ENCODE measurements at places on chromosomes 13 and 19.

DNA sequence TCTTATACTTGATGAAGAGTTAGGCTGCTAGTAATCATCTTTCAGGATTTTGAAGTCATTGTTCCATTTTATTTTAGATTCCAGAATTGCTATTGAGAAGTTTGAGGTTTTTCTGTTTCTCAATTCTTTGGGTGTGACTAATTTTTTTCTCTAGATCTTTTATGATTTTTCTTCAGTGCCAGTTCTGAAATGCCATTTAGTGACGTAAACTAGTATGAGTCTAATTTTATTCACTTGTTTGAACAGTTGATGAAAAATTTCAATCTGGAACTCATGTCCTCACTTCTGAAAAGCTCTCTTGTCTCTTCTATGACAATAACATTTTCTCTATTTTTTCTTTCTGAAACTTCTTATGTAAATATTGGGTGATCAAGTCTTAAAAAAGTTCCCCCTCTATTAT is 188.5 kb upstream of the HTR2A start:
- DNase-seq, result no peak

- no peak for DNase-seq
These were observed 110.3 kb upstream of the DIAPH3 start for GRCh38 chr13:60273971-60274527.

DNA sequence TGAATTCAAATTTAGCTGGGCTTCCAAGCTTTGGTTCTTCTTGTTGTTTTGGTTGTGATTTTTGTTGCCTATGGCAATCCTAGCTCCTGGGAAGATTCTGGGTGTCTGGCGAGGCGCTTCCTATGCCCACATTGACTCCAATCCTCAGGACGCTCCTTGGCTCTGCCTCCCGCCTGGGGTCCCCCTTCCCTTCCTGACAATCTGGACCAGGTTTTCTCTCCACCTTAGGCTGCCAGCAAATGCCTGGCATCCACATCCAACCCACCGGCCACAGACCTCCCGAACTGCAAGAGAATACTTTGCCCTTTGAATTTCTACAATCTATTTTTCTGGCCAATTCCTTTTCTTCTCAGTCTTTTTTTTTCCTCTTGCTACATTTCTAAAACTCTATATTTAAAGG is 186.9 kb upstream of the UBL3 start:
- DNase-seq, result no peak

DNA sequence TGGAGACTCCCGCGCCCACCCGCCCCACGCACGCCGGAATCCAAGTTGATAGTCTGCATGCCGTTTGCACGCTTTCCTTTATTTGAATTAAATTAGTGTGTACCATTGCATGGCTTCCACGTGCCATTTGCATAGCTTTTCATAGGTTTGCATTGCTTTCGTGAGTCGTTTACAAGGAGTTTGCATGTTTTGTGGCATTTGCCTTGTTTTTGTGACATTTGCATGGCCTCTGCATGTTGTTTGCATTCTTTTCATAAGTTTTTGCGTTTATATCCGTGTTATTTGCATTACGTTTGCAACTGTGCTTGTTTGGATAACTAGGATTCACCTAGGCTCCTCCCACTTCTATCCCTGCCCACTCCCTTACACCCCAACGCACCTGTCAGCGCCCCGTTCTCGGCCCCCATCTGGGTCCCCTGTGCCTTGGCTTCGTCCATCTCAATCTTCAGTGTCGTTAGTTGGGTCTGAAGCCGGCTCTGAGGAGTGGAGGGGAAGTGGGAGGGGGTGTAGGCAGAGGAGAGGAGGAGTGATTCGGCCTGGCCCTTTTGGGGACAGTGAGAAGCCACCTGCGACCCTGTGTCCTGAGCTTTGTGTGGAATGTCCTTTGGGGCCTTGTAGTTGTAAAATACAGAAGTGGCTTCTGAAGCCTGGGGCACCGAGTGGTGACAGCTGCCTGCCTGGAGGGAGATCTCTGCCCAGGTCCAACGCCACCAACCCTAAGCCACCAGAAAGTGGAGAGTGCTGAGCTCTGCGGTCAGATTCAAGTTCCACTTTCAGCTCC is 2.4 kb downstream of the CCDC194 start:
- no peak for DNase-seq

- no peak for DNase-seq
These were observed 137.6 kb downstream of the GPC6 start for GRCh38 chr13:93364166-93364565.

- DNase-seq, result no peak
These were observed 12.1 kb downstream of the FBXL12 start for GRCh38 chr19:9806803-9807202.

GRCh38 chr13:88602786-88603777 is 931.9 kb downstream of the SLITRK5 start:
- no peak for DNase-seq
